ENCODE measurements at places on chromosomes 4 and X.

- no peak for DNase-seq
Observed at GRCh38 chr4:74096265-74096980, 2.6 kb downstream of the CXCL2 start.

DNA sequence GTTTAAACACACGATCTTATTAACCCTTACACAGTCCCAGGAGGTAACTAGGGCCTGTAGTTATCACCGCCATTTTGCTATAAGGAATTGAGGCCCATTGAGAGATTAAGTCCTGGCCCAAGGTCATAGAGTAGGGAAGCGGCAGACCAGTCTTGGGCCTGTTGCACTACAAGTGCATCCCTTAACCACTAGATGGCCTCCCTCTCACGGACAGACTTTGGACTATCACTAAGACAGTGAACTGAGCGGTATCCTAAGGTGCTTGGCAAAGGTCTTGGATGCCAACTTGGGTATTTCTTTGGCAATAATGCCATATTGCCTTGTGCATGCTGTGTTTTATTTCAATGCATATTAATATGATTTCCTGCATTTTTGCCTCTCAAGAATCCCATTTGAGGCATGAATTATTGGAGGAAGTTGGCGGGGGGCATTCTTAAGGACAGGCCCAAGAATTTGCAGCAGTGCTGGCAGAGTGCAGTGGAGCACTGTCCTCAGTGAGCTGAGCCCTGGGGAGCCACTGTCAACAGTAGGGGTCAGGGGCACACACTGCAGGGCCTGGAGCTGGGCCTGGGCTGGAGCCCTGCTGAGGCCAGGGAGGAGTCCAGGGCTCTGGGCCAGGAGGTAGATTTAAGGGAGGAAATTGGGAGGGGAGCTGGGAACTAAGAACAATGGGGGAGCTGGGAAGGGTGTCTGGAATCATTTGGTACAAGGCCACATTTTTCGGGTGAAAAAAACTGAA is 147.4 kb downstream of the SMIM20 start:
- DNase-seq, result no peak

GRCh38 chr4:150164055-150164454 is 85.8 kb downstream of the DCLK2 start:
- no peak for DNase-seq

DNA sequence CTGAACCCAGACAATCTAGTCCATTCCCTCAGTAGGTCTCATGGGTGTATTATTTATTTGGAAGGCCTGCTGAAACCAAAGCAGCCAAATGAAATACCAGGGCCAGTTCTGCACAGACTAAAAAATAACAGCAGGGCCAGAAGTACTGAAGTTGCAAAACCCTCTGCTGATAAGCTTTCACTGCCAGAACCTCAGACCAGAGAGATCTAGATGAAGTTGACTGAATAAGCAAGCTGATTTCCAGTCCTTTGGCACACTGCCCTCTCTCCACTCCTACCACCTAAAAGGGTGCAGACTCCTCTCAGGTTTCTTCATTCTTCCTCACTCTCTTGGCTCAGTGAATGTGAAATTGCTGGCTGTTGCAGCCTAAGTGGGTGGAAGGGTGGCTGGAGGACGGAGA is 276.7 kb upstream of the KLF3 start:
- no peak for DNase-seq

All from stimulated activated CD8-positive, alpha-beta memory T cell treated with anti-CD3 and anti-CD28 coated beads, Interleukin-7, amount 100 ng/mL, for 24 hours (primary cell).